Muscle of back (tissue), 13 donors: ENCODE measurements at places on chromosomes 7 and 10.

GRCh38 chr7:154427533-154427932 is 375.3 kb downstream of the DPP6 start:
- DNase-seq, result no peak

DNA sequence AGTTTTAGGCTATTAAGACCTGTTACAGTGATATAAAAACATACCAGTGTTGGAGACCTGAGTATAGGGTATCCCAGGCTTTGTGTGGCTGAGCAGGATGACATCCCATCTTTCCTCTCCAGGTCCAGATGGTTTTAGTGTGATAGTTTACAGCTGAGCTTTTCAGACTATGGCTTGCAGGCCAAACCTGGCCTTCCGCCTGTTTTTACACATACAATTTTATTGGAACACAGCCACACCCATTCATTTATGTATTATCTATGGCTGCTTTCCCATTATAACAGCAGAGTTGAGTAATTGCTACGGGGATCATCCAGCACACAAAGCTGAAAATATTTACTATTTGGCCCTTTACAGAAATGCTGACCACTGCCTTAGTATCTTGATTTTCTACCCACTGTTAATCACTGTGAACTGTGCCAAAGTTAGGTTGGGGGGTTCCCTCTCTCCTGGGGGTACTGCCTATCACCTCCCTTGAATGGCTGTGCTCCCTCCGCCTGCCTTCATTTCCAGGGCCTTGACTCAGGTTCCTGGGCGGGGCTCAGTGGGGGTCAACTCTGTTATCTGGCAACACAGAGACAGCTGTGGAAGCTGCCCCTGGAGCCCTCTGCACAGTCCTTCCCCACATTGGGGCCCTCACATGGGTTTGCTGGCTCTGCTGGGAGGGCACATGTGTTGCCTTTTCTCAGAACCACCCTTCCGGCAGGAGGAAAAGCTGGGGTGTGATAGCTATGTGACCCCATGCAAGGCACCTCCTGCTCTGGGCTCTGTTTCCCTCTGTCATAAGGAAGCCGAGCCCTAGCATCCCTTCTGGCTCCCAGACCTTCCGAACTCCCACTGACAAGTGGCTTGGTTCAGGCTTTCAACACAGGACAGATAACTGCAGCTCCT is 40.3 kb upstream of the SH2D4B start:
- peak; percentile 60 for DNase-seq

DNA sequence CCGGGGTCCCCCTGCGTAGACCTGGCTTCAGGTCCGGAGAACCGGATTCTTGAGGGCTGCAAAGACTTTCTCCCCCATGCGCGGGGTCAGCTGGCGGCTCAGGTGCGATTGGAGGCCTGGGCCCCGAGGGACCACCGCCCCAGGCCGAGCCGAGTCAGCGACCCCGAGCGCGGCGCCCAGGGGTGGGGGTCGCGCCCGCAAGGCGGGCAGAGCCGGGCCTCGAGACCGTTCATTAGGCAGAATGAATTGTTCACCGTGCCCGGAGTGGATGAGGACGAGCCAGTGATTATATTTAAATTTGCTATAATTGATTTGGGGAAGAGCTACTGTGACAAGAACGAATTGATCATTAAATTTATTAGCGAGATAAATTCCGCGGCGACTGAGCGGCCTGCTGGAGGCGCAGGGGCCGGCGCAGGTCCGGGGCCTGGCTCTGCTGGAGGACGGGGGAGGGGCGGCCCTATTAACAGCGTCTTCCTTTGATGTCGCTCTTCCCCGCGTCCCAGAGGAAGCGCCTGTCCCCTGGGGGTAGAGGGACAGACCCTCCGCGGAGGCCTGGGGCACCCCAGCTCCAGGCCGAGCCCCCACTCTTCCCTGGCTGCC is 7.5 kb downstream of the MNX1 start:
- DNase-seq, result no peak

DNA sequence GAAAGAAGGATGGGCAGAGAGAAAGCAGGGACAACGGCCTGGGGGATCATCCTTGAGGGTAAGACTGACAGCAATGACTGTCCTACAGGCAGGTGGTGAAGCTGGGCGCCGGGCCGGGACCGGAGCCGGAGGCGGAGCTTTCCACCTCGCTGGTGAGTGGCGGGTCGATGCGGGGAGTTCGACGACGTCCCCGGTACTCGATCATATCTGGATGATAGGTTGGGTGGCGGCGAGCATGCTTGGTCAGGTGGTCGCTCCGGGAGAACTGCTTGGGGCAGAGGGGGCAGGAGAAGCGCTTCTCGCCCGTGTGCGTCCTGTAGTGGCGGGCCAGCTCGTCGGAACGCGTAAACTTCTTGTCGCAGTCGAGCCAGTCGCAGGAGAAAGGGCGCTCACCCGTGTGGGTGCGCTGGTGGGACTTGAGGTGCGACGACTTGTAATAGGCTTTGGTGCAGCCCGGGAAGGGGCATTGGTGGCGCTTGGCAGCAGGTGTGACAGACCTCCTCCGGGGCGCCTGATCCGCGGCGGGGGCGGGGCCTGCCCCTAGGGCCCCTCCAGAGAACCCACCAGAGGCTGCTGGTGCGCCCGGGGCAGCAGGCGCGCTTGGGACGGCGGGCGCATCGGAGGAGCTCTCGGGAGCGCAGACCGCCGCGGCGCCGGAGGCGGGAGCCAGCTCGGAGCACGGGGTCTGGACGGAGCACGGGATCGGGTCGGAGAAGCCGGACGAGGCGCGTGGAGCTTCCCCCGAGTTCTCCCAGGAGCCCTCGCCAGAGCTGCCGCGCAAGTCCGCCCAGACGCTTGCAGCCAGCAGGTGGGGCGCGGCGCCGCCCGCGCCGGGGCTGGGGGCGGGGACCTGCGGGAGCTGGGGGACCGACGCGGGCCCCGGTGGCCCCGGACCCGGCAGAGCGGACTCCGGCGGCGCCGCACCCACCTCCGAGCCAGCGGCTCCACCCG is 752 bp downstream of the KLF14 start:
- DNase-seq, result peak; percentile 68

DNA sequence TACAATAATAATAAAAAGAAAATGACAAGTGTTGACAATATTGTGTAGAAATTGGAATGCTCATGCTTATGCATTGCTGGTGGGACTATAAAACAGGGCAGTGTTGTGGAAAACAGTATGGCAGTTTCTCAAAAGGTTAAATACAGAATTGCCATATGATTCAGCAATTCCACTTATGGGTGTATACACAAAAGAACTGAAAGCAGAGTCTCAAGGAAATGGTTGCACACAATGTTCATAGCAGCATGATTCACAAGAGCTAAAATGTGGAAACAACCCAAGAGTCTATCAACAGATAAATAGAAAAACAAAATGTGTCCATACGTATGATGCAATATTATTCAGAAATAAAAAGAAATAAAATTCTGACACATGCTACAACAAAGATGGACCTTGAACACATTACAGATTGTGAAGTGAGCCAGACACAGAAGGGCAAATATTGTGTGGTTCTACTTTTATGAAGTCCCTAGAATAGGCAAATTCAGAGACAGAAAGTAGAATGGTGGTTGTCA is 64.8 kb upstream of the GRM8 start:
- DNase-seq, result no peak

- DNase-seq, result no peak
Observed at GRCh38 chr7:70915067-70915466, 216.9 kb upstream of the GALNT17 start.

DNA sequence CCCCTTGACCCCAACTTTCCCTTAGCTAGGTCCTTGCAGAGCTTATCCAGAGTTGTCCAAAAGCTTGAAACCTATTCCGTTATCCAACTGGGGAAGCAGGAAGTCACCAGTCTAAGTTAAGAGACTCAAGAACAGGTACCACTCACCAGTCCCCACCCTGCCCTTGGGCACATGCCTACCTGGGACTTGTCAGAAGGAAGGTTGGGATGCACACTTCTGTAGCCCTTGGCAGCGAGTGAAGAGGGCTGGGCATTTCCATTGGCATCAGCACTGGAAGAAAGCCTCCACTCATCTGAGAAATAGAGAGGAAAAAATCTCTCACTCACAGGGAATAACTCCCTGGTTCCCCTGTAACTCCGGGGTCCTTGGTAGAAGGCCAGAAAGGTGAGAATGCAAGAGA is 131.0 kb upstream of the PDLIM1 start:
- DNase-seq, result no peak

GRCh38 chr10:120475844-120476791 is 19.1 kb downstream of the PLPP4 start:
- DNase-seq, result no peak

GRCh38 chr7:151264615-151265014 is 16.1 kb upstream of the SMARCD3 start:
- no peak for DNase-seq

- no peak for DNase-seq
Observed at GRCh38 chr10:70090013-70090412, 37.4 kb downstream of the MACROH2A2 start.

DNA sequence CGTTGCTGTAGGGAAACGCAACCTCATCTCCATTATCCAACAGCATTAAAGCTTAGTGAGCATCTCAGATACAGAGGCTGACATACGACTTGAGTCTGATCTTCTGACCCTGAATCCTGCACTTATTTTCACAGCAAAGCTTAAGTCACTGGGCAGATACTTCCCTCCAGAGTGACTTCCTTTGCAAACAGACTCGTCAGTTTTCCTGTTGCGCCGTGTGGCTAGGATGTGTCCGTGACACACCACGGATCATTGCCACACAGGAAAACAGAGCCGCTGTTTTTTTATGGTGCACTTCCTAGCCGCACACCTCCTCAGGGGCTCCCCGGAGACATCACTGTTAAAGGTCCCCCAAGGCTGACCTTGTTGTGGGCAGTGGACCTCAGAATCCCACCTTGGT is 94.9 kb upstream of the MKI67 start:
- no peak for DNase-seq

DNA sequence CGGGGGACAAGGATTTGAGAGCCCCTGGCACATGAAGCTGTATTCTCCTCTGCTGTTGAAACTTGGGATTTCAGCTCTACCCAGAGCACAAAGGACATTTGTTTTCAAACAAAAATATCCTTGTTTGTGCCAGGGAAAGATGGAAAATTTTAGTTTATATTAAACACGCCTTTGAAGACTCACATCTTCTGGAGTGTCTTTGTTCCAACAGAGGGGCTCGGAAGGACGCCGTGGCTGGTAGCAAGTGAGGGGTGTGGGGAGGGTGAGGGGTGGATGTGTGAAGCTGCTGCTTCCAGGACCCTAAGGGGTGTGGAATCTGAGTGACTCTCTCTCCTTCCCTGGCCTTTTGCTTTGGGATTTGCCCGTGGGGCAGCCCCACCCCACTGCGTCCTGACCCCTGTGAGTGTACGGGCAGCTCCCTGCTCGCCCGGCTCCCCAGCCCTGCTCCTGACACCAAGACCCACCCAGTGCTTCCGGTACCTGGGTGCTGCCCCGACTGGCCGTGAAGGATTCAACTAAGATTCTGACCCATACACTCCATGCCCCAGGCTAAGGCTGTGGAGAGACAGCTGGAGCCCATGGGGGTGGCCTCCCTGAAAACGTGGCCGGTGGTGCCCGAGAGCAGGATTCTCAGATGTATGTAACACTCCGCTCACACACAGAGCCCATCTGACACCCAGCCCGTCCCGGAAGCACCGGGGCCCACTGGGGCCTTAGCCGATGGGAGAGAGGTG is 59.6 kb downstream of the ZRANB1 start:
- no peak for DNase-seq

DNA sequence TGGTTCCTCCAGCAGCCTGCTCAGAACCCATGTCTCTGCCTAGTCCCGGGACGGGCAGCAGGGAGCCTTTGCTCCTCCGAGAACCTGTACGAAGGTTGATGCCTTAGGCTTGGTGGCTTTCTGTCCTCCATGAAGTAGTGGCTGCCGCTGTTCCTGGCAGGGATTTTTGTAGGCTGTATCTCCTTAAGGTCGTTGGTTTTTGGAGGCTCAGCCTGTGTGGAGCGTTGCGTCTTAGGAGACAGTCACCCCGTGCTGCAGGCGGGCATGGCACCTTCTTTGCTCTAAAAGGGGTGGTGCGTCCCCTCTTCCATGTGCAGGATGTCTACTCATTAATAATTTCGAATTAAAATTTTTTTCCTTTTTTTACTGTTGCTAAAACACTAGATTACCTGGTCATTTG is 92.5 kb downstream of the TRRAP start:
- no peak for DNase-seq

DNA sequence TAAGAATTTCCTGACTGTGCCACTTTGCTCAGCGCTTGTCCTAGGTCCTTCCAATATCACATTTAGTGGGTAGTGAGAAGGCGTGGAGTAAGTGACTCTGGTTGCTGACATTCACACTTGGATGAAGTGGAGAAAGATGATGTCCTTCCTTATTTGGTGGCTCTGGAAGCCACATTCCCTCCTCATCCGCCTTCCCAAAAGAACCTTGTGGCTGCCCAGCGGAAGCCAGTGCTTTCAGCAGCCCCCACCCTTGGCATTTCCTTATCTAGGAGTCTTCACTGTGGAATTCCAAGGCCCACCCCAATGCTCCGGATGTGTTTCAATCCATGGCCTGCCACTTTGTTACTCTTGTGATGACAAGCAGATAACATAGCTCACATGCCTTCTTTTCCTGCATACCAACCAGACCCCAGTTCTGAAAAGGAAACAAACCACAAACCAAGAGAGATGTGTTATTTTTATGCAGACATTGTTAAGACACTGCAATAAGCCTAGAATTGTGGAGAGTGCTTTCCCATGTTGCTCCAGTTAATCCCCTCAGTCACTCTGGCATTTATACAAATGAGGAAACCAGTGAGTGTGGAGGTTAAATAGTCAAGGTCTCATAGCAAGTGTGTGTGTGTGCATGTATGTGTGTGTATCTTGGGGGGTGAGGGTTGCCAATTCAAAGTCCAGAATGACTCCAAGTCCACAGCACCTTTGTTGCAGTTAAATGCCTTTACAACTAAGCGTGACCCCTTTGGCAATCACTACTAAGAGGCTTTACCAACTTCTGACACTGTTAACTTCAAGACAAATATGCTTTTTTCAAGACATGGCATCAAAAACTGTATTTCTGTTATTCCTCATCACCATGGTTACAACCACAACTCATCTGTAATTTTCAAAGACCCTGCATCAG is 10.3 kb upstream of the ANKRD1 start:
- DNase-seq, result no peak

DNA sequence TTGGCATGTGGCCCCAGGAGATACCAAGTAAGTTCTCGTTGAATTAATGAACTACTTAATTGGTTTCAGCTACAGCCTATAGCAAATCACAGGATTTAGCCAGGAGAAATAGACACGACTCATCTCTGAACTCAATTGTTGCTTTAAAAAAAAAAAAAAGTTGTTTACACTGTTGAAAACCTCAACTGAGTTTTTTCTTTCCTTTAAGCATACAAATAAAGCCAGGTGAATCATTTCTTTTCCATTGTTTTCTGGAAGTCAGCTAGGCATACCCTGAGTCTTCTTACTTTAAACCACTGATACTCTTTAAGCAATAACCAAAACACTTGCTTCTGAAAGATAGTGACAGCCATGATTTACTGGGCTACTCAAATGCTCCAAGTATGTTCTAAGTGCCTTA is 755 bp downstream of the FRMPD2 start:
- DNase-seq, result no peak
